Right cardiac atrium (tissue), 5 donors: ENCODE measurements at places on chromosomes 1 and 21. TPM values are rescaled to one million over a fixed set of nuclear protein-coding genes. Genes with fewer than 3 reads are reported as not detected.

DNA sequence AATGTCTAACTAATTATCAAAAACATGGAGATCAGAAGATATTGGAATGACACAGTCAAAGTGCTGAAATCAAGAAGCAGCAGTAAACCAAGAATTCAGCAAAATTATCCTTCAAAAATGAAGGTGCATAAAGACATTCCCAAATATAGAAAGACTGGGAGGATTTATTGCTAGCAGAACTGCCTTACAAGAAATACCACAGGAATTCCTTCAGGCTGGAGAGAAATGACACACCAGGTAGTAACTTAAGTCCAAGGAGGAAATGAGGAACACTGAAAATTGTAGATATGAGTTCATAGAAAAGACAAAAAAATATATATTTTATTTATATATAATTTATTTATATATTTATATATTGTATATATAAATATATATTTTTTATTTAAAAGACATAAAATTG is 217.2 kb downstream of the RPS6KC1 start:
- no peak for DNase-seq

- no peak for DNase-seq
These were observed 4.0 kb downstream of the POGK start for GRCh38 chr1:166843322-166843721.

- peak; percentile 86 for DNase-seq
These were observed 118.1 kb downstream of the PGBD5 start for GRCh38 chr1:230308039-230308438.

DNA sequence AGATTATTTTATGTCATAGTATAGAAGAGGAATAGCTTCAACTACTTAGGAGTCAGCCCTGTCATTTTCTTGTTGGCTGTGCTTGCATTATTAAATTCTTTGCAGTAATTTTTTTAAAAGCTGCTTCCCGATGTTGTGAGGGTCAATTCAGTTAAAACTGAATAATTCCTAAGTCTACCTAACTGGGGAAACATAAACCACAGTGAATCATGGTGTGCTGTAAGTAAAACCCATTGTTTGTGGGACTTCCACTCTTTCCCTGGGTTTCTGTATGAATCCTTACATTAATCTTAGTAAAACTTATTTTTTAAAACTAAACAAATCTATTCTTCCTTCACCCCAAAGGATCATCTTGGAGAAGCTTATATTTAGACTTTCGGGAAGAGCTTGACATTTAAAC is 4.4 kb downstream of the SUCO start:
- no peak for DNase-seq

The ANGPTL1 gene
- total RNA-seq, result 22.6 TPM

The SAMD13 gene
- 1.3 TPM for total RNA-seq

DNA sequence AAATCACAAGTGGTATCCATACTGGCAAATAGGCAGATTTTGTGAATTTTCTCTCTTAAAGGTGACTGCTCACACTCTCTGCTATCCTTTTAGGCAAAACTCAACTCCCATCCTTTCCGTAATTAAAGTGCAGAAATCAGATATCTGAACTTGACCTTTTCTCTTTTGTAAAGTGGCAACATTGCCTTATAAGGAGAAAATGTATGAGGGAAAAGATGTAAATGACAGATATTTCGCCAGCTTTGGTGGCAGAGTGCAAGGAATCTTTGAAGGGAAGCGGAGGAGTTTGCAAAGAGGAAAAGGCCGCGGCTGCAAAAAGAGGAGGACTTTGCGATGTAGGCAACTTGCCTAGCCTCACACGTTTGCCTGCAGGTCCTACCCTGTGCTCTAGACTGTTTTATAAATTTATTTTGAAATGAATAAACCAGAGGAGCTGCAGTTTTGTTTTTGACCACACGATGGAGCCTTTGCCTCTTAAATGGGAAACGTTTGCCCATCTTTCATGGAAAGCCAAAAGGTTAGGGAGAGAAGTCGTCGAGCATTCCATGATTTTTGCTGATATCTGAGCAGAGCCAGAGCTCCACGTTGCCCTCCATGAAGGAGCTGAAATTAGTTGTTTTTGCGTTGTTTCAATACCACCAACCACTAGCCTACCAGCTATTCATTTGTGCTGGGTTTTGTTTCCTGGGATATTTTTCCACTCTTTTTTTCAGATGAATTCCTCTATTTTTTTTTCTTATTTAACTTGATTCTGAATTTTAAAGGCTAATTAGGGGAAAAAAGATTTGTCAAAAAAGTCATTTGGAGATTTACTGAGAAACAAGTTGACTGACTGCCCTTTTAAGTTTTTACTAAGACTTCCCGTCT is 242.3 kb downstream of the LMX1A start:
- DNase-seq, result peak; percentile 13

- DNase-seq, result no peak
These were observed 35.4 kb upstream of the ARF1 start for GRCh38 chr1:228047183-228047466.

DNA sequence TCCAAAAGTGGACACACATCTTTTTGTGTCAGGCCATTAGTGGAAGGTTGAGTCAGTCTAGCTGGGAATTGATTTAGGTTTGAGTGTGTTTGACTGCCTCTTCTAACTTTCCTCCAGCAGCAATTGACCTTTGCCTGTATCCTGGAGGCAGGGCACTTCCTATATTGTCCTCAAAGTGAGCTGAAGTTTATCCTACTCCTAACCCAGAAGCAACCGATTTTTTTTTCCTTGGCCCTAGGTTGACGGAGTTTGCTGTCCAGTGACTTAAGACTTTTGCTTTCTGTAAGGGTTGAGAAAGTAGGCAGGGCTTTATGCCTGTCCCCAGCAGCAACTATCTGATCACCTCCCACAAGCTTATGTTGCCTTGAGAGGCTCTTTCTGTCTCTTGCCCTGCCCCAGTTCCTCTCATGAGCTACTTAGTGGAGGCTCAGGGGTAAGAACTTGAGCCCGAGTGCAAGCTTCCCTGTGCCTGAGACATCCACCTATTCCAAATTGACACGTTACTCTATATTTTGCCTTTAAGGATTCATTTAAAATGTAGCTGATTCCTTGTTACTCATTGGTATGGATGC is 30.9 kb downstream of the SLC35F3 start:
- no peak for DNase-seq

DNA sequence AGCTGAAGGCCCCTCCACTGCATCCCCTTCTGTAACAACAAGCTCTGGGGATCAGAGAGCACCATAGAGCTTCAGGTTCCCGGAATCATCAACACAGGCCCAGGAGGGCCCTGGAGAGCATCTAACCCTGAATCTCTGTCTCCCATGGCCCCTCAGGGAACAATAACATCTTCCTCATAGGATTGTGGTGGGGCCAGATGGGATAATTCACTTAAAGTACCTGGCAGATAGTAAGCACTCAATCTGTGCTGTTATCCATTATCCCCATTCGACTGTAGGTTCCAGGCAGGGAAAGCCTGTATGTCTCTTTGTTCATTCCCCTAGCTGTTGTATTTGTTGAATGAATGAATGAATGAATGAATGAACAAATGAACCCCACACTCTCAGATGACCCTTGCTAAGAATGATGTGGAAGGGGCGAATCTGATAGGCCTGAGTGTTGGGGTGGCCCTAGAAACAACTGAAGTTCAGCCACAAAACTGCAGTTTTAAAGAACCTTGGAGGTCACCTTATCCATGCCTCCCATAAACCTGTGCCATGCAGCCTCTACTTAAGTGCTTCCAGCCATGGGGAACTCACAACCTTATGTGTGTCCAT is 14.5 kb downstream of the LAPTM5 start:
- DNase-seq, result no peak

- DNase-seq, result no peak
These were observed 719 bp downstream of the EYA3 start for GRCh38 chr1:28087614-28088167.

GRCh38 chr1:28494737-28495136 is 11.1 kb upstream of the RCC1 start:
- DNase-seq, result no peak

The ZBTB37 gene
- total RNA-seq, result 9.6 TPM

DNA sequence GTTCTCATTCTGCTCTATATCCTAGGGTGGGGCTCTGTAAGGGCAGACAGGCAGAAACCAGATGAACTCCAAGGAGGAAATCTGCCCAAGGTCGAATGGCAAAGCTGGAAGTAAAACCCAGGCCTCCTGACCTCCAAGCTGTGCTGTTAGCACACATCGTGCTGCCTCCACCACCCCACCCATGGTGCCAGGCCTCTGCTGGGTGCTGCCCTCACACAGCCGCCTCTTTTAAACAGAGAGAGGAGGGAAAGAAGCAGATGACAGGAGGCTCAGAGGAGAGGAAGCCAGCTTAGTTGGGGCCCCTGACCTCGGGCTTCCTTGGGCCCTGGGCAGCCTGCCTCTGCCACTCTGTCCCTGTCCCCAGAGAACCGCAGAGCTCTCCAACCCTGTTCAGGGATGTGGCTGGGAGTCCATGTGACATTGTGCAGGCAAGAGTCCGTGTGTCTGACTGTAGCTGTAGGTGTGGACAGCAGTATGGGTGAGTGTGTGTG is 1.1 kb downstream of the SYNC start:
- DNase-seq, result peak; percentile 63

- no peak for DNase-seq
These were observed 54.8 kb upstream of the SYNC start for GRCh38 chr1:32757213-32757895.

The MAN1C1 gene
- 15.7 TPM for total RNA-seq

GRCh38 chr1:97743129-97743528 is 177.7 kb downstream of the DPYD start:
- no peak for DNase-seq

DNA sequence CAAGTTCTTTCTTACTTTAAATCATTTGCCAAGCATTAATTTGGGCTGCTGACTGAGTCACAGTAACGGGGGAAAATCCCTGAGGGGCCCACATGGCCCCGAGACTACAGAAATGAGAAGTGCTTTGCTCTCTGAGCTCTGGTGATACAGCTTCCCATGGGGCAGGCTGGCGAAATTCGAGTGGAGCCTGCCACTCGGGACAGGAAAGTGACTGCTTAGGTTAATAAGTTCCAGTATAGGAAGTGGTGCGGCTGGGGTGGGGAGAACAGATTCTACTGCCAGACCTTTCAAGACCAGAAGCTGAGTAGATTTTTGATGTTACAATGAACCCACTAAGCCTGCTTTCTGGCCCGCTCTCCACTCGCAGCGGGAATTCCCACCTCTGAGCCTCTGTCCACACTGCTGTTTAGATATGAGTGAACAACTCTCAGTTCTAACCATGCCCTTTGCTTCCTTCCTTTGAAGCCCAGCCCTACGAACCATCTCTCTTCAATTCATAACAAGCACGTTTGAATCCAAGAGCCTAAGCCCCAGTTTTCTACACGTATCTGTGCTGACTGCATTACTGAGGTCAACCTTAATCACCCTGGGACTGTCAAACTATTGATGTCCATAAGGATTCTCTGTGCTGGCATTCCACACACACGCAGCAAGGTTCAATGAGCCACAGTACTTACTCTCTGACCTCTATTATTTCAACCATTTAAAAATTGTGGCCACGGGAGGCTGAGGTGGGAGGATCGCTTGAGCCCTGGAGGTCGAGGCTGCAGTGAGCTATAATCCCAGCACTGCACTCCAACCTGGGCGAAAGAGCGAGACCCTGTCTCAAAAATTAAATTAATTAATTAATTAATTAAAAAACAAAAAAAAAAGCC is 9.6 kb downstream of the ZBTB17 start:
- DNase-seq, result peak; percentile 74

DNA sequence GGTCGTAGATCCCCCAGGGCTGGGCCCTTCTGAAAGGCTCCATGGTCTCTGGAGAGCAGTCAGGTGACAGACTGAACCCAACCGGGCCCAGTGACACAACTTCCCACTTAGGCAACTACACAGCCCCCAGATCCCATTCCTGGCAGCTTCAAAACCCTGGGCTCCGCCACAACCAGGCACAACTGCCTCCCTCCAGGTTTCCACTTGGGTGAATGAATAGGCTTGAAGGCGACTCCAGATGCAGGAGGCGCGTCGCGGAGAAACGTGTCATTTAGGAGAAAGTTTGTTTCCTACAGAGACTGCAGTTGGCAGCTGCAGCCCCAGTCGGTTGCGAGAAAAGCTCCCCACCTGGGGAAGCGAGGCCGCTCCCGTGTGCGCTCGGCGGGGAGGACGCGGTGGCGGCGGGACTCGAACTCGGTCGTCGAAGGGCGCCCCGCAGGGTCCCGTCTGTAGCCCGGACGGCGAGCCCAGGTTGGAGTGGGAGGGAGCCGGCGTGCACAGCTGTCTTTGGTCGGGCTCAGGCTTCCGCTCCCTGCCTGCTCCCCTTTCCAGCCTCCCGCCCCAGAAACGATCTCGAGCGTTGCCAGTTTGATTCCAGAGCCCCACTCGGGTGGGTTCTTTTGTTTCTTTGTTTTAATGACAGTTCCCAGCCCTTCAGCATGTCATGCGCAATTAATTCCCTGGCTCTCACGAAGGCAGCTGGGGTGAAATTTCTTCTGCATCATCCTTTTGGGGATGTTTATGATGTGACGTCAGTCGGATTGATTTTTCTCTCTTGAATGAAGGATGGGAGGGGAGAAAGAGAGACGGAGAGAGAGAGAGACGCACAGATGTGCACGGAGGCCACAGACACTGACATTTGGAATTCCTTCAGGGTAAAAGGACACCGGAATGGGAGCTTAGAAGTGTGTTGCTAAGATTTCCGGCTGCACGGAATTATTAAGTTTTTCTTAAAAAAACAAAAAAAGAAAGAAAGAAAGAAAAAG is 862 bp upstream of the SGIP1 start:
- DNase-seq, result peak; percentile 72

- no peak for DNase-seq
These were observed 48.3 kb downstream of the IL23R start for GRCh38 chr1:67214420-67215174.

- no peak for DNase-seq
These were observed 7.1 kb upstream of the DIPK1A start for GRCh38 chr1:92968138-92969032.

DNA sequence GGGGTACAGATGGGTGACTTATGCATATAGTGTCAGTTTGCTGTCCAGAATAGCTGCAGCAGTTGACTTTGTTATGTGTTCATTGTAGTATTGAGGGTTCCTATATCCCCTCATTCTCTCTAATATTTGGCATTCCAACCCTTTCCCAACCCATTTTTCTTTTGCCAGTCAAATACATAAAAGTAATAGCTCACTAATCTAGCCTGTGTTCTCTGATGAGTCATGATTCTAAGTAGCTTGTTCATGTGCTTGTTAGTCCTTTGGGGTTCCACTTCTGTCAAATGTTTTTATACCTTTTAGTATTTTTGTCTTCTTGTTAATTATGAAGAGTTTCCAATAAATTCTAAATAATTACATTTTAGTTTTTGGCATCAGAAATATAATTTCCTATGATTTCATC is 99.2 kb upstream of the MROH9 start:
- DNase-seq, result no peak

The FMO2 gene
- total RNA-seq, result 87.7 TPM

DNA sequence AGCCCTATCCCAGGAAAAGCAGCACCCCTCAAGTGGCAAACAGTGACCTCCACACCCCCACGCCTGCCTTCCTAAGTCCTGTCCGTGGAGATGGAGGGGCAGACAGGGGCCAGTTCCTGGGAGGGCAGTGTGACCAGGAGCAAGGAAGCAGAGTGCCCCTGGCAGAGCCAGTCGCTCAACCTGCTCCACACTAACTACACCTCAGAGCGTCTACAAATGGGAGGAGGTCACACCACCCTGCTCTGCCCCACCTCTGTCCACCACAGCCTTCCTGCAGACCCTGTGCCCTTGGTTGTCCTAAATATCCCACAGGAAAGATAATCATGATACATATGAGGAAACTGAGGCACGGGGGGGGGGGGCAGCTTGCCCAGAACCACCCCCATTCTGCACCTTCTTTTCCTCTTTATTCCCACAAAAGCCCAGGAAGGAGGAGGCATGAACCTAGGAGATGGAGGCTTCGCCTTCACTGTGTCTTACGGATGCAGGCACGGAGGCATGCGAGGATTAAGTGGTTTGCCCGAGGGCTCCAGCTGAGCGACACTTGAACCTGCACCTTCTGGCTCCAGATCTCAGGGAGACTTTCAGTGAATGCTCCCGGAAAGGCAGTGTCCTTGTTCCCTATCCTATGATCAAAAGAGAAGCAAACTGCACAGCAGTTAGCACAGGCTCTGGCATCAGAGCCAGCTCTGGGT is 42.7 kb upstream of the SELENON start:
- no peak for DNase-seq
